ENCODE measurements at places on chromosomes 7 and 10.
A peak's percentile ranks its signal among the peaks of the same experiment; 100 is the strongest.

- H3K4me1 ChIP-seq = no peaks in the 10 kb centered on the region
- no peak overlapping the region for H3K4me3 ChIP-seq
These were observed 68.3 kb downstream of the NAMPT start for GRCh38 chr7:106216517-106216922.

DNA sequence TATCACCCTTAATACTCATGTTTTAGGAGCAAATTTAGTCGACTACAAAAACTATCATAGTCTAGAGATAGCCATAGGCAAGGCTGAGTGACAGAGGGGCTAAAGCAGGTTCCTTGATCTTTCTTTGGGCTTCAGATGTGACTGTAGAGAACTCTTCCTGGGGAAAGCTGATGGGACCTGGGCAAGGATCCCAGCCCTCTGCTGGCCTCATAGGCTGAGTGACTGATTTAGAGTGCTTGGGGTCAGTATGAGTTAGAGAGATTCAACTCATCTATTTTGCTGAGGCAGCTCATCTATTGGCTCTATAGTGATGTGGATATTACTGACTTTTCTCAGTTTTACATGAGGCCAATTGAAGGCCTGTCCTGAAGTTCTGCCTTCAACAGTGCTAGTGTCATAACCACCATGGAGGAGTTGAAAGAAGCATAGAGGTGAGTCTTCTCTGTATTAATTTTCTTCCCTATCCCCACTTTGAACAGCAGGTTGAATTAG lies 81.6 kb downstream of the SAMD9 start:
- H3K4me1 ChIP-seq = no peaks in the 10 kb centered on the region
- no peak for DNase-seq
- H3K27ac ChIP-seq = no peak overlapping the region
- H3K4me3 ChIP-seq = no peak overlapping the region
- H3K27me3 ChIP-seq = no peaks in the 10 kb centered on the region

- no peak overlapping the region for H3K27ac ChIP-seq
- no peaks in the 10 kb centered on the region for H3K4me1 ChIP-seq
- no peaks in the 10 kb centered on the region for H3K36me3 ChIP-seq
These were observed 23.5 kb downstream of the WDFY4 start for GRCh38 chr10:48708144-48708543.

DNA sequence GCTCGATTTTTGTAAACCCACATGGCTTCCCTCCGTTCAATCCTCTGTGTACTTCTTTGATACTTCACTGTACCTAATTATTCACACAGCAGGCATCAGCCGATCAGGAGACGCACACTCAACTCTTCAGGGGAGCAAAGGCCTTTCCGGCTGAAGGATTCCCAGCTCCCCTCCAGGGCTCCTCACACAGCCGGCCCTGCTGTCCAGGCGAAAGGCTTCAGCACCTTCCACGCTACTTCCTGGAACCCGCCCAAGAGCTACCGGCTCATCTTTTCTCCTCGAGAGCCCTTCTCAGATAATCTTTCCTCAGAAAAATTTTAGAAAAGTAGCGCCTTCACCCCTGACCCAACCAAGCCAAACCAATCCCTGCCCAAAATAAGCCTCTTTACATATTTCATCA lies 270.4 kb downstream of the ZMYND11 start:
- H3K36me3 ChIP-seq = no peaks in the 10 kb centered on the region
- no peak overlapping the region for H3K27ac ChIP-seq
- DNase-seq = no peak
- no peak overlapping the region for H3K4me3 ChIP-seq

- H3K4me3 ChIP-seq = no peak overlapping the region
- no peaks in the 10 kb centered on the region for H3K4me1 ChIP-seq
- H3K27me3 ChIP-seq = no peaks in the 10 kb centered on the region
- no peaks in the 10 kb centered on the region for H3K36me3 ChIP-seq
- no peak overlapping the region for H3K27ac ChIP-seq
These were observed 119.0 kb downstream of the SEC23IP start for GRCh38 chr10:120011359-120012130.

- H3K27ac ChIP-seq = no peak overlapping the region
- DNase-seq = no peak
- no peaks in the 10 kb centered on the region for H3K36me3 ChIP-seq
These were observed 564.3 kb upstream of the SORCS1 start for GRCh38 chr10:107728807-107729206.

- H3K4me3 ChIP-seq = peak overlapping the region; percentile 7
- no peaks in the 10 kb centered on the region for H3K36me3 ChIP-seq
- H3K27me3 ChIP-seq = no peaks in the 10 kb centered on the region
- peak overlapping the region; percentile 100 for H3K27ac ChIP-seq
- H3K4me1 ChIP-seq = peaks cover 39% of the 10 kb centered on the region
- peak; percentile 81 for DNase-seq
These were observed 45.3 kb upstream of the RAPGEF5 start for GRCh38 chr7:22402250-22402649.

- no peaks in the 10 kb centered on the region for H3K36me3 ChIP-seq
- H3K27me3 ChIP-seq = no peaks in the 10 kb centered on the region
- no peak overlapping the region for H3K4me3 ChIP-seq
- no peaks in the 10 kb centered on the region for H3K4me1 ChIP-seq
These were observed 50.2 kb downstream of the LAMB4 start for GRCh38 chr7:108079648-108080591.

DNA sequence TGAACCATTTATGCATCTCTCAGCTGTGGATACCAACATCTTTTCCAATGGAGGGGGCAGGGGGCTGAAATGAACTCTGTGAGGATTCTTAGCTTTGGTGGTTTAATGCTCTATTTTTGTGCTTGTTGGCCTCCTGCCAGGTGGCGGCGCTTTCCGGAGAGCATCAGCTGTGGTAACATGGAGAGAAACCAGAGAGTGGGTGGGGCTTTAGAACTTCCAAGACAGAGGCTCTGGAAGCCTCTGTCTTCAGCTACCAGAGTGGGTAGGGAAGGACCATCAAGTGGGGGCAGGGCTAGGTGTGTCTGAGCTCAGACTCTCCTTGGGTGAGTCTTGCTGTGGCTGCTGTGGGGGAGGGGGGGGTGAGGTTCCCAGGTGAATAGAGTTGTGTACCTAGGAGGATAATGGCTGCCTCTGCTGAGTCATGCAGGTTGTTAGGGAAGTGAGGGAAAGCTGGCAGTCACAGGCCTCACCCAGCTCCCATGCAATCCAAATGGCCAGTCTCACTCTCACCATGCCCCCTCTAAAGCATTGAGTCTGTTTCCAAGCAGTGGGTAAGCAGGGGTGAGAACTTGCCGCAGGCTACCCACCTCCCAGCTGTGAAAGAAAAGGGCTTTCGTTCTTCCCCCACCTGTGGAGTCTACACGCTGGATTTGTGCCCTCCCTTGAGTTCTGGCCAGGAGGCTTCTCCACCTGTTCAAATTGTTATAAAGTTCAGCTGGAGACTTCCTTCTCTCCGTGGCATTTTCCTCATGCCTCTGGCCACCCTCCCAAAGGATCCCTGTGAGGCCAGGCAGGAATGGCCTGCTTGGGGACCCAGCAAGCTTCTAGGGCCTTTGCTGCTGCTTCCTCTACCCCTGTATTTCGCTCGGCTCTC lies 527.0 kb downstream of the NEBL start:
- no peak overlapping the region for H3K27ac ChIP-seq
- no peak overlapping the region for H3K4me3 ChIP-seq
- no peaks in the 10 kb centered on the region for H3K4me1 ChIP-seq
- H3K36me3 ChIP-seq = no peaks in the 10 kb centered on the region
- DNase-seq = peak; percentile 5

- DNase-seq = no peak
- no peak overlapping the region for H3K4me3 ChIP-seq
- peaks cover 9% of the 10 kb centered on the region for H3K27me3 ChIP-seq
- H3K36me3 ChIP-seq = no peaks in the 10 kb centered on the region
- no peak overlapping the region for H3K27ac ChIP-seq
- no peaks in the 10 kb centered on the region for H3K4me1 ChIP-seq
These were observed 54.2 kb downstream of the DIP2C start for GRCh38 chr10:635088-635861.

- H3K27ac ChIP-seq = no peak overlapping the region
- H3K36me3 ChIP-seq = no peaks in the 10 kb centered on the region
- H3K27me3 ChIP-seq = no peaks in the 10 kb centered on the region
- no peak for DNase-seq
- no peaks in the 10 kb centered on the region for H3K4me1 ChIP-seq
These were observed 1151.7 kb upstream of the LRRN3 start for GRCh38 chr7:109939207-109939606.

DNA sequence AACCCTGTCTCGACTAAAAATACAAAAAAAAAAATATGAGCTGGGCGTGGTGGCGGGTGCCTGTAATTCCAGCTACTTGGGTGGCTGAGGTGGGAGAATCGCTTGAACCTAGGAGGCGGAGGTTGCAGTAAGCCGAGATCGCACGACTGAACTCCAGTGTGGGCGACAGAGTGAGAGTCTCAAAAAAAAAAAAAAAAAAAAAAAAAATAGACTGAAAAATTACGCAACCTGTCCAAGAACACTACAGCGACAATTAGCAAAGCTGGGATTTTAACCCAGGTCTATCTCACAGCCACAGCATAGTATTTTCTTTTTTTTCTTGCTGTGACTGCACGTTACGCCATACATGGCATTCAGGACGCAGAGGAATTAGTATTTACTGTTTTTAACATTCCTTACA lies 1.1 kb upstream of the RABGEF1 start:
- peak overlapping the region; percentile 86 for H3K27ac ChIP-seq
- H3K4me1 ChIP-seq = peaks cover 34% of the 10 kb centered on the region
- no peak for DNase-seq
- peaks cover 19% of the 10 kb centered on the region for H3K36me3 ChIP-seq
- H3K4me3 ChIP-seq = peak overlapping the region; percentile 73

DNA sequence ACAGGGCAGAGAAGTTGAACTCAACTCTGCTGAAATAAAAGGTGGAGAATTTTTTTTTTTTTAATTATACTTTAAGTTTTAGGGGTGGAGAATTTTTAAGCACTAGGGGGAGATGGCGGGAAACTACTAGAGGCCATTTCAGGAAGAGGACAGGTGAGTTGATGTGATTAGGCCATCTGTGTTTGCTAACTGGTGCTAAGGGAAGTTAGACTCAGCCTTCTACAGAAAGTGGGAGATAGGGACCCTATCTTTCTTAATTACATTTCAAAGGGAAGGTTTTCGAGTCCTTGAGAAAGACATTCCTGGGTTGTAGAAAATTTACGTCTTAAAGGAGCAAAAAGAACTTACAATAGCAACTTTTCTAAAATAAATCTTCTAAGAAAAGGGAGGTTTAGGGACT lies 124.8 kb downstream of the LHFPL3 start:
- no peaks in the 10 kb centered on the region for H3K27me3 ChIP-seq
- H3K27ac ChIP-seq = no peak overlapping the region
- no peak for DNase-seq
- H3K36me3 ChIP-seq = no peaks in the 10 kb centered on the region
- H3K4me1 ChIP-seq = no peaks in the 10 kb centered on the region

GRCh38 chr10:110803830-110804338 lies 67.8 kb upstream of the PDCD4 start:
- peaks cover 12% of the 10 kb centered on the region for H3K4me1 ChIP-seq
- peaks cover 10% of the 10 kb centered on the region for H3K27me3 ChIP-seq
- no peak overlapping the region for H3K4me3 ChIP-seq
- H3K36me3 ChIP-seq = no peaks in the 10 kb centered on the region

DNA sequence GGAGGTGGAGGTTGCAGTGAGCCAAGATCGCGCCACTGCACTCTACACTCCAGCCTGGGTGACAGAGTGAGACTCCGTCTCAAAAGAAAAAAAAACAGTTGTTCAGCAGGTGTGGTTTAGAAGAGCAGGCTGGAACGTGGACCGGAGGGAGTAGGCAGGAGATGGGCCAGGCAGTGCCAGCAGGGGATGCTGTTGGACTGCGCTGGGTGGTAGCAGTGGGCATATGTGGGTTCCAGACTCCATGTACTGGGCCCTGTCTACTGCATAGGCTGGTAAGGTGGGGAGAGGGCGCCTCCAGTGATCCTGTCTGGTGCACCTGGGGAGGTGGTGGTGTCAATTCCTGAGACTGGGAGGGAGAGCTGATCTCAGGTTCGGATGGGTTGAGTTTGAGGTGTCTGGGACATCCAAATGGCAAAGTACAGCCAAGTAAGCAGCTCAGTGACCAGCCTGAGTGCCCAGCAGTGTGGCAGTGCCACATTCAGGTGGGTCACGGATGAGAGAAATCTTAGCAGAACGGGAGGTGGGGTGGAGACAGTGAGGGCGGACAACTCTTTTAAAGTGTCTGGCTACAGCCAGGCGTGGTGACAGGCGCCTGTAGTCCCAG lies 25.9 kb downstream of the SFXN4 start:
- no peaks in the 10 kb centered on the region for H3K27me3 ChIP-seq
- H3K4me3 ChIP-seq = no peak overlapping the region
- peaks cover 46% of the 10 kb centered on the region for H3K4me1 ChIP-seq
- H3K36me3 ChIP-seq = peaks cover 64% of the 10 kb centered on the region

DNA sequence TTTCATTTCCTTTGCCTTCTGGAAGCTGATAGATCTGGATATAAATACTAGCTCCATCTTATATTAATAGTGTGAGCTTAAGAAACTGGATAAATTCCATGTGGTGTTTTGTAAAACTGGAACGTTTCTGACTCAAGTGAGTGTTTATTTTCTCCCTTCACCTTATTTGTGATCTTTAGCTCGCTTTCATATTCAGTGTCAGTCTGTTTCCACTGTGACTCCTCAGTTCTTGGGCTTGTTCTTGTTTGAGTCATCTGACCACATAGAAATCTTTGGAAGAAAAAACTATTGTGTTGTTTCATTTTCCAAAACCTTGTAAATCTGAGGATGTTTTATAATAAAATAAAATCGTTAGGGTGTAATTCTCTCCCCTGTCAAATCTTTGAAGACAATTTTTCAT lies 186.4 kb downstream of the POLR1F start:
- no peak overlapping the region for H3K4me3 ChIP-seq
- DNase-seq = no peak
- H3K36me3 ChIP-seq = no peaks in the 10 kb centered on the region

DNA sequence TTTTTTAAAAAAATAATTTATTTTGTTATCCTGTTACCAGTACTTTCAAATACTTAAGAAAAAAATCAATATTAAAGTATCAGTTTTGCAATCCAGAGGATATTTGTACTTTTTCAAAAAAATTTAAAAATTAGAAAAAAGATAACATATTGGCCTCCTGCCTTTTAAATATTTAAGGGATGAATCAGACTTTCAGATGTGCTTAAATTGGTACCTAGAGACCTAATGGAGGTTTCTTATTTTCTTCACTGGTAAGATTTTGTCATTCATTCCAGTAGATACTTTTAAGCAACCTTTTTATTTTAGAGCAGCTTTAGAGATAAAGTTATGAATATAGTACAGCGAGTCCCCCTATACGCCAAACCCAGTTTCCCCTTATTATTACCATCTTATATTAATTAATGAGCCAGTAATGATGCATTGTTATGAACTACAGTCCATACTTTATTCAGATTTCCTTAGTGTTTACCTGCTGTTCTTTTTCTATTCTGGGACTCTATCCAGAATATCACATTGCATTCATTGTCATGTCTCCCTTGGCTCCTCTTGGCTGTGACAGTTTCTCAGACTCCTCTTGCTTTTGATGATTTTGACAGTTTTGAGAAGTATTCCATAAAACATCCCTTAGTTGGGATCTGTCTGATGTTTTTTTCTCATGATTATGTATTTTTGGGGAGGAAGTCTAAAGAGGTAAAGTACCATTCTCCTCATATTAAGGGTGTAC lies 34.2 kb downstream of the BICC1 start:
- no peak overlapping the region for H3K27ac ChIP-seq
- no peaks in the 10 kb centered on the region for H3K36me3 ChIP-seq
- H3K4me1 ChIP-seq = no peaks in the 10 kb centered on the region
- H3K27me3 ChIP-seq = no peaks in the 10 kb centered on the region
